ENCODE measurements at places on chromosomes 12 and 14. TPM values are rescaled to one million over a fixed set of nuclear protein-coding genes. Genes with fewer than 3 reads are reported as not detected.
A peak's percentile ranks its signal among the peaks of the same experiment; 100 is the strongest.

DNA sequence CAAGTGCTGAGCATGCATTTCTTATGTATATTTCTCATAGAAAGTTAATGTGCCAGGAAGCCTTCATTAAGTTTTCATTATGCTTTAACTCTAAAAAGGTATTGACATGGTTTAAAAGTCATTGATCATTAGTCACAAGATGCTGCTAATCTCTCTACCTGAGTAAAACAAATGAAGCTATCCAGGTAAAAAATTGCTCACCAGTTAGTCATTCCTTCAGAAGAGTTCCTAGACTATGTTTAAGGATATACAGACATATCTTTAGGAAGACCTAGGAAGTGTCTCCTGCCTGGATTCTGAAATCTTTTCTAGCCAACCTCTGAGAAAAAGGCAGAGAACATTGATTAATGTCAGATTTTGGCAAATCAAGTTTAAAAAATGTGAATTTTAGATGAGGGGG lies 274.2 kb downstream of the PDZRN4 start:
- no peak for DNase-seq

Gene LTBP2
- total RNA-seq = 6.2 TPM

- DNase-seq = no peak
These were observed 597 bp downstream of the RNF31 start for GRCh38 chr14:24147761-24148428.

DNA sequence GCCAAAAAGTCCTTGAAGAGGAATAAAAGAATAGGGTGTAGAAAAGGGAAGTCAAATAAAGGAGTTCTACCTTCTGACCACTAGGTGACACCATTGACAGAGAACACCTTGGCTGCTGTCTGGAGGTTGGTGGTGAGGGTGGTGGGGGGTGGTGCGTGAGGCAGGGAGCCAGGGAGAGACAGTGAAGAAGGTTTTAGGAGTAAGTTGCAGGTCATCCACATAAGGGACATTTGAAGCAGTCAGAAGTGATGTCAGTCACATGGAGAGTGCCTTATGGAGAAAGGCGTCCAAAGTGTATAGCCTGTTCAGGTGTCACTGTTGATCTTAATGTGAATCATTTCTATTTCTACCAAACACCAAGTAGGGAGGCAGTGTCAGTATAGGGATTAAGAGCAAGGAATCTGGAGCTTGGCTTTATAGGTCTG lies 279.3 kb upstream of the DDHD1 start:
- peak; percentile 36 for DNase-seq

Gene AMIGO2
- total RNA-seq = 1.5 TPM

DNA sequence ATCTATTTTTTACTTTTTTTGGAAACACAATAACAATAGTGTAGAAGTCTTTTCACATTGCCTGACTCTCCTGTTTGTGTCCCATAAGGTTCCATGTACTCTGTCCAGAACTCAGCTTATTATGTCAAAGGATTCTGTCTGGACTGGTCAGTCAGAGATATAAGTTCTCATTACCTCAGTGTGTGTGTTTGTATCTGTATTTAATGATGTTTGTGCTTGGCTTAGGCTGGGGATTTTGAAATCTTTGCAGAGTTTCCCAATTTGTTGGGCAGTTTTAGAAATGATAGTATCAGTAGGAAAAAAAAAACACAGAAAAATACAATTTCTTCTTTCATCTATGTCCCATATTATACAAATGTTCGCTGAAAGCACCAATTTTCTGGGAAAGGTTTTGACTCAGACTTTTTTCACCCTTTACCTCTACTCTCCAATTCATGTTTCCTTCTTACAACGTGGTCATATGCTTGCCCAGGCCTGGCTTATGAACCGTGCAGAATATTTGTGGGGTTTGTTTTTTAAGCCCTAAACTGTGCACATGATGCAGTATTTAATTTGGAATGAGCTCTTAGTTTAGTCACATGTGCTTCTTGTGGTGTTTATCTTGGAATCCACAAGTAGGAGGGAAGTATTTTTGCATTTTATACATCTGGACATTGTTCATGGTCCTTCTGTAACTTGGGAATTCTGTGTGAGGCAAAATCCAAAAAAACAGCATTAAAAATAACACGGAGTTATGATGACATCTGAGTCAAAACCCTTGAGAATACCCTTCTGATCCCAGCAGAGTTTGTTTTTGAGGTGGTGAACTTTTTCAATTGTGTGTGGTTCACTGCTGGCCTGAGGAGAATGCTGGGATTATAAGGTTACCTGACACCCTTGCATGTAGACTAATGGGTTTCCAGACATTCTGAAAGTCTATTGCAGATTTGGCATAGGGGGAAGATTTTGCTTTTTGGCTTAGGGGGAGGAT lies 121.2 kb downstream of the RAD51B start:
- peak; percentile 78 for DNase-seq

GRCh38 chr14:48853159-48853558 lies 733.0 kb downstream of the RPS29 start:
- DNase-seq = no peak

GRCh38 chr14:87059060-87059839 lies 933.7 kb downstream of the GALC start:
- no peak for DNase-seq

DNA sequence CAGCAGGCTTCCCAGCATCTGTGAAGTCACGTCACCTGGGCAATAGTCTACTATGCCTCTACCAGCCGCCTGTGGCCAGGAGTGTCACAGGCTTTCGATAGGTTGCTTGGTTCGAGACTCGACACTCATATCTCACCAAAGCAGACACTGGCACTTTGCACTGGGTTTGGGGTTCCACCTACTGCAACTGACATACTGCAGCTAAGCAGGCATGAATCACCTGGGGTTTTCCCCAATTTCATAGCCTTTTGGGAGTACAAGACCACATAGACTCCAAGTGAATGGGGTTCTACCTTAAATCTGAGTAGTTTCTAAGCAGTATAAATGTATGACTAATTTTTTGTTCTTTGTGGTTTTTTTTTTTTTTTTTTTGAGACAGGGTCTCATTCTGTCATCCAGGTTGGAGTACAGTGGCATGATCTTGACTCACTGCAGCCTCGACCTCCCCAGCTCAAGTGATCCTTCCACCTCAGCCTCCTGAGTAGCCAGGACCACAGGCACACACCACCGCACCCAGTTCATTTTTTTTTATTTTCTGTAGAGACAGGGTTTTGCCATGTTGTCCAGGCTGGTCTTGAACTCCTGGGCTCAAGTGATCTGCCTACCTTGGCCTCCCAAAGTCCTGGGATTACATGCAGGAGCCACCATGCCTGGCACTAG lies 32.1 kb downstream of the DMAC2L start:
- DNase-seq = no peak

DNA sequence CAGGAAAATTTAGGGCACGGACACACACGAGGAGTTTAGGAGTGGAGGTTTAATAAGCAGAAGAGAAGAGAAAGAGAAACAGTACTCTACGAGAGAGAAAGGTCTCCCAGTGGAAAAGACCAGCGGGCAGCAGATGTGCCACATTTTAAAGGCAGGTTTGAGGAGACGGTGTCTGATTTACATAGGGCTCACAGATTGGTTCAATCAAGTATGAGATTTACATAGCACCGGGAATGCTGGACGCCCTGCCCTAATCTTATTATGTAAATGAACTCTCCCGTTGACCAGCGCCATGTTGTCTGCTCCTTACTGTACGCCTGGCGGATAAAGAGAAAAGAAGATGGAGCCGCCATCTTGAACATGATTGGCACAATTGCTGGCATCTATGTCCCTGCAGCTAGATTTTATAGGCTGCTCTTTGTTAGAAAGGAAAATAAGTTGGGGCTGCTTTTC lies 17.9 kb downstream of the NFKBIA start:
- no peak for DNase-seq

DNA sequence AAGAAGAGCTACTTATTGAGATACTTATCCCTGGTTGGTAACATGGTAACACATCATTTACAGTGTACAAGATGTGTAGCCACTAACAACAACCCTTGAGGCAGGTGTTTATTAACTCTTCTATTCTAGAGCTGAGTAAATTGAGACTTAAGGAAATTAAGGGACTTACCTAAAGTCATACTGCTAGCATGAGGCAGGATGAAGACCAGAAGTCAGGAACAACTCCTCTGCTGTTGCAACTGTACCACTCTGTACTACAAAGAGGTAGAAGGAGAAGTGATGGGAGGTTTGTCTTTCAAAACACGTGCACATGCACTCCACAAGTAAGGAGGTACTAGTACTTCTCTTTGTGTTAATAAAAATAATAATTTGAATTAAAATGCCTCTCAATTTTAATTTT lies 79.9 kb downstream of the LLPH start:
- DNase-seq = no peak

GRCh38 chr12:119676022-119676421 lies 8.1 kb downstream of the PRKAB1 start:
- no peak for DNase-seq

DNA sequence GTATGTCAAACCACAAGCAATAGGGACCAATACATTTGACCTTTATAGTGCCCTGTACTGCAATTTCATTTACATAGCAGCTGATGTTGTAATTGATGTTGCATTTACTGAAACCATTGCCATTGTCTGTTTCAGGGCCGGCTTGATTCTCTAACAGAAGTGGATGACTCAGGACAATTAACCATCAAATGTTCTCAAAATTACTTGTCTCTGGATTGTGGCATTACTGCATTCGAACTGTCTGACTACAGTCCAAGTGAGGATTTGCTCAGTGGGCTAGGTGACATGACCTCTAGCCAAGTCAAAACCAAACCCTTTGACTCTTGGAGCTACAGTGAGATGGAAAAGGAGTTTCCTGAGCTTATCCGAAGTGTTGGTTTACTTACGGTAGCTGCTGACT lies 216.0 kb downstream of the AKAP6 start:
- DNase-seq = no peak

DNA sequence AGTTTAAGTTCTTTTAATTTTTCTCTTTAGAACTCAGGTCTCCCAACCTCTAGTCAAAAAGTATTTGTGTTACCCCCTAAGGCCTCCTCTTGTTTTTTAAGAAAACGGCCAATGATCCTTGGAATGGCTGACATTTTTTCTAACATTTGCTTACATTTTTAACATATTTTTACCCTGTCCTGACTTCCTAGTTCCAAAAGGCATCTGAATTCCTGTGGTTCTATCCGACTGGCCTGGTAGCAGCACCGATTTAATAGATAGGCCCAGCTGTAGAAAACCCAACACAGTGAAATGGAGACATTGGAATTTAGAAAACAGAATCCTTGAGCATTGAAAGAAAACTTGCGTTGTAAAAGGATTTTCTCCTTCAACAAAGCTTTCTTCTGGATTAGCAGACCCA lies 134.7 kb upstream of the GSC start:
- no peak for DNase-seq

DNA sequence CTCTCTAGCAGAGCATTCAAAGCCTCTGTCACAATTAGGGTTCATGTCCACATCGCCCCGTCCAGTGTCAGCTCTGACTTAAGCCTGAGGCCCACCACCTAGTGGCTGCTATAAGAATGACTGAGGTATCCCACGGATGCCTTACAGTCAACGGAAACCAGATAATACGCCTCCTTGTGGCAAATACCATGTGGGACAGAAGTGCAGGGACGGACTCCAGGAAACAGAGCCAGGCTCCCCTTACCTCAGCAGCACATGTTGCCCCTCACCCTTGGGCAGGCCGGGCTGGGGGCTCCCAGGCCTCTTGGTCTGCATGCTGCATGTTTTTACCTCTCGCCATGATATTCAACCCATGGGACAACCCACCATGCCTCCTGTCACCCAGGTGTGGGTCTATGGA lies 86.3 kb downstream of the VWF start:
- peak; percentile 73 for DNase-seq

- peak; percentile 42 for DNase-seq
These were observed 54.8 kb downstream of the WNK1 start for GRCh38 chr12:807041-807735.

- DNase-seq = no peak
These were observed 85.2 kb downstream of the ETV6 start for GRCh38 chr12:11734580-11735180.

Gene SLC5A8
- under 0.01 TPM for total RNA-seq

GRCh38 chr12:16603260-16603915 lies 2.6 kb downstream of the LMO3 start:
- no peak for DNase-seq
